AG09319 (cell line): ENCODE measurements at places on chromosomes 3 and 15.

DNA sequence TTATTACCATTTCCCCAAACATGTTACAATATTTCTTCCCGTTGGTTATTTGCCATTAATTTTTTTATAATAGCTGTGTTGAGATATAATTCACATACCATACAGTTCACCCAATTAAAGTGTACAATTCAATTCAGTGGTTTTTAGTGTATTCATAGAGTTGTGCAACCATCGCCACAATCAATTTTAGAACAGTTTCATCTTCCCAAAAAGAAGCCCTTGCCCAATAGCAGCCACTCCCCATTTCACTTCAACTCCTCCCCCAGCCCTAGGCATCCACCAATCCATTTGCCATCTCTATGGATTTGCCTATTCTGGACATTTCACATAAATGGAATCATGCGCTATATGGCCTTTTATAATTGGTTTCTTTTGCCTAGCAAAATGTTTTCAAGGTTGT is 225.1 kb downstream of the EPHB1 start:
- DNase-seq = peak; percentile 4

DNA sequence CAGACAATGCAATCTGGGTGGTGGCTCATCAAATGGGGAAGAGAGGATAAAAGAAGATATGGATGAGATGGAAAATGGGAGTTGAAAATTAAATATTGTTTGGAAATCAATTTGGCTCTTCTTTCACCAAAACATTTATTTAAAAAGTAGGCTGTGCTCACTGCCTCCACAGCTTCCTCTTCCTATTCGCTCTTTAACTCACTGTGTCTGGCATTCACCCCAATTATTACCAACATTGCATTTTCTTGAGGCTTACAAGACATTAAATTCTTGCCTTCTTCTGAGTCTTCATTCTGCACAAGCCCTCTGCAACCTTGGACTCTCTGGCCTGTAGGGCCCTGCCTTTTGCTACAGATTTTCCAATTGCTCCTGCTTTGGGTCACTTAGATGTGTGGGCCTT is 52.9 kb upstream of the TSPAN3 start:
- no peak for DNase-seq

GRCh38 chr15:72912996-72913395 is 129.4 kb upstream of the ADPGK start:
- no peak for DNase-seq

- no peak for DNase-seq
Observed at GRCh38 chr3:129561619-129562248, 18.8 kb downstream of the H1-8 start.

- no peak for DNase-seq
Observed at GRCh38 chr3:169879845-169880575, 10.3 kb upstream of the LRRC31 start.

DNA sequence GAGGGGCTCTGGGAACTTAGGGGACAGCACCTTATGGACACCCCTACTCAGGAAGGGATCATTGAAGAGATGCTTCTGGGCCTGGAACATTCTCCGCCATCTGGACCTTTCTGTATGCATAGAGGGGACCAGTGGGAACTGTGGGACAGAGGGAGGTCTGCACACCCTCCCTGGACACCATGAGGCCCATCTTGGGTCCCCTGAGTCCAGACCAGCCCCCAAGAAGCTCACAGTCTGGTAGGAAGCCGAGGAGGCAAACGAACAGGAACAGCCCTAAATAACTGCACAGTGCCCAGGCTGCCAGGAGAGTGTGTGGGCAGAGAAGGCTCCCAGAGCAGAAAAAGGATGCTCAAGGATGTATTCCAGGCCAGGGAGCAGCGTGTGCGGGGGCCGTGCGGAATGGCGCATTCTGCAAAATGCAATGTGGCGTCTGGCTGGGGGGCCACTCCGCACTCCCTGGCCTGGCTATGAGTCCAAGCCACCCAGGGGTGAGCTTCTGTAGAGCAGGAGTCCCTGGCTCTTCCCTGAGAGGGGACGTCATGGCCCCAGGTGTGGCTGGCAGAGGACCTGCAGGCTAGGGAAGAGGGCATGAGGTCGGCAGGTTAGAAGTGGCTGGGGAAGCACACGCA is 24.5 kb upstream of the KLF13 start:
- DNase-seq = no peak

- DNase-seq = no peak
Observed at GRCh38 chr15:32873284-32874114, 155.7 kb downstream of the GREM1 start.

DNA sequence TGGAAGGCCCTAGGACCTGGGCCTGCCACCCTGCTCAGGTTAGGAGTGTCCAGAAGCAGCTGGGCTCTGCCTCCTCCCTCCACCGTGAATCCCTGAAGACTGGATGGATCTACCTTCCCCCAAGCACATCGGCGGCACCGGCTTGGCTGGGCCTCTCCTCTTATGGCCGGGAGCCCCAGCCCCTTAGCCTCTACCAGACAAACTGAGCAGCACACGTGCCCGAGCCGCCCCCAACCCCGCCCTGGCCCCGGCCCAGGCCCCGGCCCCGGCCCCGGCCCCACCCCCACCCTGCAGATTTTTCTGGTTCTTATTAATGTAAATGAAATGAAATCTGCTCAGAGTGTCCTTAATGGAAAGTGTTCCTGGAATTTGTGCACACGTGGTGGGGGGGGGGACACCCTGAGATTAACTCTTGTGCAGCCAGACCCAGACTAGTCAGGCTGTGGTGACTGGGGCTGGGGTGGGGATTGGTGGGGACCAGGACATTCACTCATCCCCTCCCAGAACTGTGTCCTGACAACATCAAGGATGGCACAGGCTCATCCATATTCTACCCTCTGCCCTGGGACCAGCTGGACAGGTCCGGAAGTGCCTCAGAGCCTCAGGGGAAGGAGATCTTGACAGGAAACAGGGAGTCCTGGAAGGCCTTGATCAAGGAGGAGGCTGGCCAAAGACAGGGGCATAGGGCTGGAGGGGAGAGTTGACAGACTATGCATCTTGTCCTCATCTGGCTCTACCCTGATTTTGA is 30.9 kb upstream of the SEMA3F start:
- DNase-seq = no peak

DNA sequence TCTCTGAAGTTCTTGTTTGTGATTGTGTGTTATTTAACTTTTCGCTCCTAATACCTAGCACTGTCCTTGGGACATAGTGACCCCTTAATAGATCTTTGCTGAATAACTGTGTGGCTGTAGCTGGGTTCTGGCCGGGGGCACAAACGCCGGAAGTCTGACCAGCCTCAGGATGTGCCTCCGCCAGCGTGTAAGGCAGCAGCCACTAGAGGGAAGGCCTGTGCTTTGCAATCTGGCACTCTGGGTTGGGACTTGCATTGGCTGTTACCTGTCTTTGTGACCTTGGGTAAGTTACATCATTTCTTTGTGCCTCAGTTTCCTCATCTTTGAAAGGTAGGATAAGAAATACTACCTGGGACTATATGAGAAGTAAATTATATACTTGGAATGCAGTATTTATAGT is 158.7 kb downstream of the GHSR start:
- no peak for DNase-seq
